Esophagus mucosa (tissue), 1 donor: ENCODE measurements at places on chromosomes 3 and 15. TPM values are rescaled to one million over a fixed set of nuclear protein-coding genes. Genes with fewer than 3 reads are reported as not detected.

Gene RETNLB
- total RNA-seq: not detected

Gene CISH
- total RNA-seq: 4.8 TPM

- no peak for ATAC-seq
These were observed 76.6 kb upstream of the SNRPN start for GRCh38 chr15:24878153-24878552.

Gene RLBP1
- not detected for total RNA-seq

DNA sequence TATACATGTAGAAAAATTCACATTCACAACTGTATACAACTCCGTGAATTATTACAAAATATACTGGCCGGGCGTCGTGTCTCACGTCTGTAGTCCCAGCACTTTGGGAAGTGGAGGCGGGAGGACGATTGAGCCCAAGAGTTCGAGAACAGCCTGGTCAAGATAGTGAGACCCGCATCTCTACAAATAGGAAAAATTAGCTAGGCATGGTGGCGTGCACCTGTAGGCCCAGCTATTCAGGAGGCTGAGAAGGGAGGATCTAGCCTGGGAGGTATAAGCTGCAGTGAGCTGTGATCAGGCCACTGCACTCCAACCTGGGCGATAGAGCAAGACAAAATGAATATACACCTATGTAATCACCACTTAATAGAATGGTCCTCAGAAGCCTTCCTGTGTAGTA, 1.3 kb downstream of the RAD51 start:
- ATAC-seq: no peak

DNA sequence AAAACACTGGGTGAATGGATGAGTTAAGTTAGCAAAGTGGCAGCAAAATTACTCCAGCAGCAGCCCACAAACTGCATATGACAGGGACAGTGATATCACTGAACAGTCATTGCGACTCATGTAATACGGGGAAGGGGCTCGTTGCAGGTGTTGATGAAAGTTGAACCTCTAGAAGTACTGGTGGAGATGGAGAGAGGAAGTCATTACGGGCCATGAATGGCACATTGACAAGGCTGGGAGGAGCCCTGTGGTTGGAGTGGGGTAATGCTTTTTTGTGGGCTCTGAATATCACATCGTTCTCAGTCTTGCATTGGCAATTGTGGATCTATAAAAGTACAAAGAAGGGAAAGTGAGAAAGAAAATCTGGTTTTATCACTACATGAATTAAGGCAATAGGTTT, 278.1 kb downstream of the ZPLD1 start:
- no peak for ATAC-seq

DNA sequence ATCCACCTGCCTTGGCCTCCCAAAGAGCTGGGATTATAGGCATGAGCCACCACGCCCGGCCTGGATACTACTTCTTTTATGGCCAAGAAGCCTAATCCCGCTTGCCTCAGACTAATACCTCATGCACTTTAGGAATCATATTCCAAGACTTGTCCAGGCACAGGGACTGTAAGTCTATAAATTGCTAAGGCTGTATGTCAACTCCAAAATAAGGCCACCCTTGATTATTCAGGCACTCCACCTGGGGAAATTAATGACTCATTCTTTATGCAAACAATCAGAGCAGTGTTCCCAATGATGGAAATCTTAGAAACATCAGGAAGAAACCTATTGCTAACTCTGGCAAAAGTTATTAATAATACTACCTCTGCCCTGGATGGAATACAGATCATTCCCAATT, 98.4 kb downstream of the ERC2 start:
- ATAC-seq: peak; percentile 49

Gene NME9
- total RNA-seq: not detected

- ATAC-seq: peak; percentile 60
These were observed 65.6 kb downstream of the PLSCR2 start for GRCh38 chr3:146403792-146404191.

- ATAC-seq: no peak
These were observed 22.1 kb downstream of the AGBL1 start for GRCh38 chr15:86101818-86102217.

GRCh38 chr15:69830876-69831275, 266.8 kb downstream of the TLE3 start:
- ATAC-seq: no peak

DNA sequence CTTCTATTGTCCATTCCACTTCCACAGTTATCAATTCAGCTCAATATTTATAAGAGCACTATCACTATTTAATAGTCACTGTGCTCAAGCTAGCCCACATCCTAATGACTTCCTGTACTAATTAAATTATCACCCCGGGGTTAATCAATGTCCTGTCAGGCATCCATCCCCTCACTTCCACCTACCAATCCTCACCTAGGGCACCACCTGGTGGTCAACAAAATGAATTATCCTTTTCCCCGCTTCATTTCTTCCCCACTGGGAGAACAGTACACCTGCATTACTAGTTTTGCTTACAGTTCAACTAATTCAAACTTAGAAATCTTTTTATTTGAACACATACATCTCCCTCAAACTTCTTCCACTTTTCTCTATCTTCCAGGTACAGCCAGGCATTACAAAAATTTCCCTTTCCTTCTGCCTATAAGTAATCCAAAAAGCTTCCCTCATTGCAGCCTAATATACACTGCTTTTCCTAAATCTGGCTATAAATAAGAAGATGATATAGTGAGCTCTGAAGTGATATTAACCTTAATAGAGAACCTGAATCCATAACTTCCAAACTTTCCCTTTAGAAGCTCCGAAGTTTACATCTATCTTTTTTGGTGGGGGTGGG, 68.5 kb downstream of the TMCC1 start:
- peak; percentile 62 for ATAC-seq

Gene IL5RA
- not detected for total RNA-seq

DNA sequence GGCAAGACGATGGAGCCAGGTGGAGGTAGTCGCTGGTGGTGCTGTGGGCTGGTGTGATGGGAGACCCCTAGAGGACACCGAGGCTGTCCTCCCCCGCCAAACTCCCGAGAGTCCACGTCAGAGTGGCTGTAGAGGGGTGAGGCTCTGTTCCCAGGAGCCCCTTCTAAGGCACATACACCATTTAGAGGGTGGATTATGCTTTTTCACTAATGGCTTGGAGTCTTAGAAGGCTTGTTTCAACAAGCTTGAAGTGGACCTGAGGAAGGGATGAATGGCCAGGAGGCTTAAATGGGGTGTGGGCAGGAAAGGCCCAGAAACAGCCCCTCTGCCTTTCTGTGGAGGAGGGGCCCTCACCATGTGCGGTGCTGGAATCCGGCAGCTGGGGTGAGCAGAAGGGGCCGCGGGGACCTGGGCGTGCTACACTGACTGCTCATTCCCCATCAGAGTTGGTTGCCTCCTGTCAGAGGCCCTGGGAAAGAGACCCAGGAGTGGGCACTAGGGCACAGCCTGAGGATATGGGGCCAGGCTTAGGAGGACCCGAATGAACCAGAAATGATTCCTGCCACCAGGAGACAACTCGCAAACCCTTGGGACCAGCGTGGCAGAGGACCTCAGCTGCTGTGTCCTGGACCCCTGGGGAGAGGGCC, 66.2 kb downstream of the FEM1B start:
- no peak for ATAC-seq

Gene ACAN
- total RNA-seq: 0.04 TPM

GRCh38 chr15:92610101-92610520, 45.5 kb downstream of the FAM174B start:
- ATAC-seq: no peak

Gene IL17RB
- 0.20 TPM for total RNA-seq

Gene SERPINI1
- 1.3 TPM for total RNA-seq

DNA sequence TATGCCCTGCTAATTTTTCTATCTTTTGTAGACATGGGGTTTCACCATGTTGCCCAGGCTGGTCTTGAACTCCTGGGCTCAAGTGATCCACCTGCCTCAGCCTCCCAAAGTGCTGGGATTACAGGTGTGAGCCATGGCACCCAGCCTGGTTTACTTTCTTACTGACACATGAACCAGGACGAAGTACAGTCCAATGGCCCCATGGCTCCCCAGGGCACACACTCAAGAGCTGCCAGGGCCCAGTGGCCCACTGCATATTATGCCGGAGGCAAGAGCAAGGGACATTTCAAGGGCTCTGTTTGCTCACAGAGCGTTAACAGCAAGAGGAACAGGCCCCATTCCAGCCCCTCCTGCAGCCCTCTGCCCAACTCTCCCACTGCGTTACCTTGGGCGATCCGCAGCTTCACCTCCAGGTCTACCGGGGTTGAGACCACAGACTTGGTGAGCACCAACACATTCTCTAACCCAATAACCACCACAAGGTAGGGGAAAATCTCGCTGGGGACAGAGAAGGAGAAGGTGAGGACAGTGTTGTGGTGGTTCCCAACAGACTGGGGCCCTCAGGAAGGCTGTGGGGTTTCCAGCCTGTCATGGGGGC, 42.8 kb downstream of the PTPN23 start:
- no peak for ATAC-seq
